ENCODE measurements at places on chromosomes 5 and 9.

DNA sequence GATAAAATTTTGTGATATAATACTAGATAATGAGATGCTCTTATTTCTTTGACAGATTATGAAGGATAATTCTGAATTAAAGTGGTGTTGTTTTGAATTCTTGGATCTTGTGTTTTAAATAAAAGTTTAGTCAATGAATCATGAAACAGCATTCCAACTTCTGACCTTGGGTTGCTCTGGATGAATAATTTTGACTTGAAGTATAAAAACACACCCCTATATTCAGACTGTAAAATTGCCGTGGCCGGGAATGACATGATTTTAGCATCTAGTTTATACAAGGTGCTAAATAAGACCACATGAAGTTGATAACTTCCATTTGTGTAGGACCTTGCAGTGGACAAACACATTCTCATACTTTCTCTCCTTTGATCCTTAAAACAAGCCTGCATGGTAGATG is 67.2 kb upstream of the DAP start:
- DNase-seq: no peak

- no peak for DNase-seq
These were observed 28.4 kb downstream of the ELP1 start for GRCh38 chr9:108905494-108905893.

DNA sequence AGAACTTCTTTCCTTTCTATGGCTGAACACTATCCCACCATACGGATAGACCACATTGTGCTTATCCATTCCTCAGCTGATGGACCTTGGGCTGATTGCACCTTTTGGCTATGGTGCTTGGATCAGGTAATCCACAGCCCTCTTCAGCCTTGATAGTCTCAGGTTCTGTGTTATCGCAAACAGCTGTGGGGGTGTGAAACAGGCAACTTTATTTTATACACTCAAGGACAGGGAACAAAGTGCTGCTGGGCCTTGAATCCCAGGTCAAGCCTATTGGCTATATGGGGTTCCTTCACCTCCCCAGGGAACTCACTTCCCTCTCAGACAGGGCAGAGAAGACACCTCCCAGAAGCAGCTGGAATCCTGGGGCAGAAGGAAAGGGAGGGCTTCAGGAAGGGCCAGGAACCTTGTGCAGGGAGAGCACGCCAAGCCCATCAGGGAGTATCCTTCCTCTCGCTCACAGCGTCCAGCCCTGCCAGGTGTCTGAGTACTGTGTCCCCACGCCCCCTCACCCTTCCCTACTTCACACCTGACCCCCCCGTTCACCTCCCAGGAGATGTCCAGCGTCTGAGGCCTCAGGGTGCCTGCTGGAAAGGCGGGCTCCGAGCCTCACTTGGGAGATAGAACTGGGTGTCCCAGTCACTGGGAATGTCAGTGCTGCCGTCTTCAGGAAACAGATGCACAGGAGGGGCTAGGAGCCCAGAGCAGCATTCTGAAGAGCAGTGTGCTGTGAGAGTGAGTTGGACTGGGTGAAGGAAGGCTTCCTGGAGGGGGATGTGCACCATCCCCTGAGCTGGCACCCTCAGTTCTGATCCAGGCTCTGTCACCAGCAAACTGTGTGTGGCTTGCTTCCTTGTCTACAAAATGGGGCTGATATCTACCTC is 32.8 kb downstream of the AFAP1L1 start:
- DNase-seq: no peak

- no peak for DNase-seq
These were observed 1912.8 kb upstream of the NUDT12 start for GRCh38 chr5:105475401-105475800.

- DNase-seq: no peak
These were observed 19.8 kb upstream of the UNC13B start for GRCh38 chr9:35142037-35142436.

DNA sequence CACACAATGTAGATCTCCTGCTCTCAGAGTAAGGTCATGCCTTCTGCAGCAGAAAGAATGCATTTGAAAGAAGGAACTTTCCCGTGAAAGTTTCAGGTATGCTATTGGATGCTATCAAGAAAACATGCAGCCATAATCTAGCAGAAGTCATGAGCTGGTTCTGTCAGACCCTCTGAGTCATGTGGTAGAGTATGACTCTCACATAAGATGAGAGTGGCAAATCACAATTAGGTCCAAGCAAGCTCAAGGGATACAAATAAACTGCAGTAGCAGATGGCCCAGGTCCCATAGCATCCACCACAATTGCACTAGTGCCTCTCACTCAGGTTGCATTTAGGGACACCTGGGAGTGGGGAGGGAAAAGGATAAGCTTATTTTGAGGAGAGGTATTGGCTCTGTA is 292.8 kb downstream of the ASTN2 start:
- no peak for DNase-seq

GRCh38 chr5:102681403-102681983 is 73.6 kb upstream of the PAM start:
- peak; percentile 38 for DNase-seq

GRCh38 chr5:32123058-32123805 is 50.9 kb downstream of the GOLPH3 start:
- no peak for DNase-seq

- DNase-seq: no peak
These were observed 32.1 kb downstream of the RAPGEF1 start for GRCh38 chr9:131707733-131708157.

- no peak for DNase-seq
These were observed 172.5 kb downstream of the MPDZ start for GRCh38 chr9:13107008-13107407.

DNA sequence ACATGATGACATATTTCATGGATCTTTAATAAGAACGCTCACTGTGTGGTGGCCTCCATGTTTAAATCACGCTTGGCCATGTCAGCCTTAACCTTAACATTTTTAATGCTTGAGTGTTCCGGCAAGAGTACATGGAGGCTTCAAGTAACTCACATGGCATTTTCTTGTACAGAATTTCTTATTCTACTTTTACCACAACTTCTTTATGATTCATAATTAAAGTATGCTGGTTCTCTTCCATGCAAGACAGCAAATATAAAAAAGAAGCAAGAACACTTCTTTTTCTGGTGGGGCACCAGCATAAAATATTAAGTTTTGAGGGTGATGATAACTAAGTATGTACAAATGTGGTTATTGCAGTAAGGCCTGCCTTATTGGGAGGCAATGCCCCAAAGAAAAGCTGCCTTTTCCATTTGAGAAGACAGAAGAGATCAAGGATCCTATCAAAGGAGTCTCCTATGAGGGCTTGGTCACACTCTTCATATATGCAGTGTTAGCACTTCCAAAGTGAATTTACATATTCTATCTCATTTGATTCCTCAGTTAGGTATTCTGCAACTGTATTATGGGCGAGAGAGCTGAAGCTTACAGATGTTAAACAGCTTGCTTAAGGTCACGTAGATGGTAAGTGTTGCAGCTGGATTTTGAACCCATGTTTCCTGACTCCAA is 382.7 kb upstream of the MEF2C start:
- no peak for DNase-seq

DNA sequence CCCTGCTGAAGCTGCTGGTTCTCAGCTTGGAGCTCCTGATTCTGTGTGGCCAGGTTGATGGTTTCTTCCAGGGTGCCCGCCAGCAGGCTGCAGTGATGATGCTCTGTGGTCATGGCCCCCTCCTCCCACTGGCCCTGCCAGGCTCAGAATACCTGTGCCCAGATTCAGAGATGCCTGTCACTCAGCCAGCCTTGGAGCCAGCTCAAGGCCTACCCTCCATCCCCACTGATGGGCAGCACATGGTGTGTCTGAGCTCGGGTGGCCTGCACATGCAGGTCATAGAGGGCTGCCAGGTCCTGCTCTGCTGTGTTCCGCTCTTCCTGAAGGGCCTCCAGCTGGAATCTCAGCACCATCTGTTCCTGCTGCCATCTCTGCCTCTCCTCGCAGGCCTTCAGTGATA is 5.4 kb downstream of the SLC35A4 start:
- no peak for DNase-seq

DNA sequence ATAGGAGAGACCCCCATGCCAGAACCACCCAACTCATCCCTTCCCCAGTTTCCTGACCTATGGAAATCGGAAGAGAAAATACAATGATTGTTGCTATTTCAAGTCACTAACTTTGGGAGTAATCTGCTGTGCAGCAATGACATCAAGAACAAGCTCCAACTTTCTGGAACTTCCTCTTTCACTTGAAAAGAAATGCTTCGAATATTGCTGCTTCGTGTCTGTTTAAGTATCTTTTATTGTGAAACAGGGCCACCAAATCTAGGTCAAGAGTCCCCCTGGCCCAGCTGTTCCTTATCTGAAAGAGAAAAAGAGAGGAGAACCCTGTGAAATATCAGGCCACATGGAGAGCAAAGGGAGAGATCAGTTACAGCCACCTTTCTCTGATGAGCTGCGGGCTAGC is 59.4 kb upstream of the DNAH5 start:
- no peak for DNase-seq

DNA sequence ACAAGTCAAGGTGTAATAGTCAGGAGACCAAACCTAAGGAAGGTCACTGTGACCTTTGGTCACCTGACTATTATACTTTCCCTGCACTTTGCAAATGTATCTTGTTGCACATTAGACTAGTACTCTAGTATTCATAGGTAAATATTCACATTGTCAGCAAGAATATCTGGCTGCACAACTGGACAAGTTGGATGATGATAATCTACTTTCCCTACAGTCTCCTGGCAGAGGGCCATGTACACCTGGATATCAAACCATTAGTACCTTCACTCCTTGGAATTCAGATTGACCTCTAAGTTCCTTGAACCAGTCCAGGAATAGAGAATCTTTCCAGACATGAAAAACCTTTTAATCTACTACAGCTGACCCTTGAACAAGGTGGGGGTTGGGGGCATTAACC is 344.8 kb downstream of the DEPDC1B start:
- no peak for DNase-seq

DNA sequence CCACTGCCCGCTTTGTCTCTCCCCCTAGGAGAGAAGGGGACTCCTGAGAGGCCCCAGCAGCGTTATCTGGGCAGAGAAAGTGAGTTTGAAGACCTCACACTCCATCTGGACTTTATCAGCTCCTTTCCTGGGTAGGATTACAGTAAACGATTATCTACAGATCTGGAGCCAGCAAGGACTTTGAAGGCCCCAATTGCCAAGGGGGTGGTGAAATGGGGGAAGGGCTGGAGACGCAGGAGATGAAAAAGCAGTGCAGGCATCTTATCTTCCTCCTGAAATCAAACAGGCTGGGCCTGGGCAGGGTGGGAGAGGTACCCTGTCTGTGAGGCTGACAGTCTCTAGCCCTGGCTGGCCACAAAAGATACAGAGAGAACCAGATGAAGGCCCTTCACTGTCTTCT is 105.8 kb upstream of the MSX2 start:
- no peak for DNase-seq

DNA sequence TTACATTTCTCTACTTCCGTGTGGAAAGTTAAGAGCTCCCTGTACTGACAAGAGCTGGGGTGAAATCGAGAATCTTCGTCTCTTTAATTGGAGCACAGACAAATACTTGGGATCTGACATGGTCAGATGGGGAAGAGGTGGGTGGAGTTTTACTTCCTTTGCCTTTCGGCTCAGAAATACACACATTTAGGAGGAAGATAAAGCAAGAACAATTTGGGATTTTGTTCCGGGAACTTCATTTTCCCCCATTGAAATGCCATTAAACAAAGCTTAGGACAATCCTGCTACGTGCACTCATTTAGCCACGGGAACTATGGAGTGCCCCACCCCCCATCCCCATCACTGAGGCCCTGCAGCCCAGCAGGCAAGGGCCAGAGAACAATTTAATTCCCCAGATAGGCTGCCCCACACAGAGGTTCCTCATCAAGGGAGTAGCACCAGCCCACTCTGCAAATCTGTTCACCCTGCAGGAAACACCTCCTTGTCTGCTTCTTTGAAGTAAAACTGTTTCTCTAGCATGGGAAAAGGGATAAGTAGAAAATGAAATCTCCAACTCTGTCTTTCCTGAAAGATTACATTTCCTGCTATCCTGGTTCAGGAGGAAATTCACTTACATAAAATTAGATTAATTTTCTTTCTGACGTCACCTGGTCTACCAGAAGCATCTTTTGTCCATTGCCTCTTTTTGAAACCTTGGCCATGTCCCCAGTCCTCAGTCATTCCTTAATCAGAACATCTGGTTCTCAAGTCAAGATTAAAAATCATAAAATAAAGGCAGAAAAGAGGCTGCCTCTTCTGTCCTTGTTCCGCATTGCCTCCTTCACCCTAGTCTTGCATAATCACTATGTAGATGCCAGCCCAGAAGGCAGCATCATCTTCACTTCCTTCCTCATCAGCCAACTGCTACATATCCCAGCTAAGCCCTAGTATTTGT is 206.4 kb downstream of the ENC1 start:
- no peak for DNase-seq

GRCh38 chr5:128305341-128305740 is 221.8 kb downstream of the SLC12A2 start:
- DNase-seq: no peak

GRCh38 chr9:7130266-7130820 is 372.6 kb downstream of the KDM4C start:
- no peak for DNase-seq

- no peak for DNase-seq
These were observed 40.8 kb upstream of the ANKRD31 start for GRCh38 chr5:75277463-75277862.

DNA sequence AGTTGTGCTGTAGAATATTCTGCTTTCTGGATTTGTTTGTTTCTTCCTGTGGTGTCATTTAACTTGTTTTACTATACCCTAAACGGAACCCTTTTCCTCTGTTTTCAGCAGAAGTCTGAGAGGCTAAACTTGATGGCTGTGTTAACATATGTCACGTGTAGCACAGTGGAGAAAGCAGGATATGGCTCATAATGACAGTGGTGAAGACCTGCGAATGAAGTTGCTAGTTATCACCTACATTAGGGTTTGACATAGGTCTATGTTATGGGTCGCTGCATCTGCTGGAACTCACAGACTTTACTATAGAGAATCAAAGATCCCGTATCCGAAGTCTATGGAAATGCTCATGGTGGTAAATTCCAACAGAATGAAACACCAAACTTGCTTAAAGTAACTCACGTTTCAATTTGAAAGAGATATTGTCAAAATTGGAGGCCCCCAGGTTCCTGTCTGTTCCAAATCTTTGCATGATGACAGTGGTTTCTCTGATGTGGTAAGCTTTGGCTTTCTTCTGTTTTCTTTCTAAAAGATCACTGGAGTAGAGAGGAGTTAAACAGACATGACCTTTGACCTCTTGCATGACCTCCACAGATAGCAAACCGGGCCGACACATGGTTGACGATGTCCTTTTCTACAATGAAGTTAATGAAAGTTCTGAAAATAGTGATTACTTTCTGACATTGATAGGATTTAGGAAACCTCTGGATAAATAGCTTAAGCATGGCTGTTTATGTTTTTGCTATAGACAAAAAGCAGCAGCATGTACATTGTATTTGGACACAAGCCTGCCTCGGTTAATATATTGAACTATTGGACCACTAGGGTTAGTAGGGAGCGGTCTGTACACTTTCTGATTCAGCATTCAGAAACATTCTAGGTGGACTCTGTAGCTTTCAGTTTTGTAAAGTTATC is 3.1 kb upstream of the CATSPER3 start:
- no peak for DNase-seq

DNA sequence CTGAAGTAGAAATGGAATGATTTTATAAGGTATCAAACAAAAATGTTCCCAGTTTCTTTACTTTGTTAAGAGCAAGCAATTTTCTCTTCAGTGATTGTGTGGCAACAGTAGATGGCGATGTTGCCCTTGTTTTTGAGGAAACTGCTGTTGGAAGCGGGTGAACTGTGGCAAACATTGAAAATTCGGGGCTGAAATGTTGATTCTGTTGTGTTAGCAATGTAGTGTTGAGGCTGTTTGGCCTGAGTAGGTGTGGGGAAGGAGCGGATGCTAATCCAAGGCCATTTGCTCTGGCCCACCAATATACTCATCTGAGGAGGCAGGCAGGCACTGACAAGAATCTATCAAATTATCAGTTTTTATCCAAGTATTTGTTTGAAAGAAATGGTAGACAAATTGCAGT is 129.8 kb downstream of the SLC12A2 start:
- DNase-seq: peak; percentile 33

Measured in hippocampal formation (tissue), 2 donors.